ENCODE measurements at places on chromosomes 4 and X.

- DNase-seq, result no peak
These were observed 106.0 kb upstream of the PNPLA4 start for GRCh38 chrX:8033175-8033574.

DNA sequence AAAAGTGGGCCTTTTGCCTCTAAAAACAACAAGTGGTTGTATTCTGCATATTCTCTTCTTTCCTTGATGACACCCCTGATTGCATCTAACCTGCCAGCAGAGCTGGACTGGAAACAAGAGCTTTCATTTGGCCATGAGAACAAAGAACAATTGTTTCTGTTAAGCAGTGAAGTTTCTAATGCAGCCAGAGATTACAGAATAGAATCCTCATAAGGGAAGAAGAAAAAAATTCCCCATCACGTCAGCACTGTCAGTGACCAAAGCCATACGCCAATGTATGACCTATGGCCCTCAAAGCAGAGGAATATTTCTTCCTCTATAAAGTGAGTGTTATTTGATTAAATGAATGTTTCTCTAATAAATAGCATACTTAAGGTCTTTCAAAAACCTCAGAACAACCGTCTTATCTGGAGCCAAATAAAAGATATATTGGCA, 529.1 kb upstream of the INTU start:
- DNase-seq, result no peak

GRCh38 chrX:123647244-123647643, 85.6 kb downstream of the THOC2 start:
- no peak for DNase-seq

DNA sequence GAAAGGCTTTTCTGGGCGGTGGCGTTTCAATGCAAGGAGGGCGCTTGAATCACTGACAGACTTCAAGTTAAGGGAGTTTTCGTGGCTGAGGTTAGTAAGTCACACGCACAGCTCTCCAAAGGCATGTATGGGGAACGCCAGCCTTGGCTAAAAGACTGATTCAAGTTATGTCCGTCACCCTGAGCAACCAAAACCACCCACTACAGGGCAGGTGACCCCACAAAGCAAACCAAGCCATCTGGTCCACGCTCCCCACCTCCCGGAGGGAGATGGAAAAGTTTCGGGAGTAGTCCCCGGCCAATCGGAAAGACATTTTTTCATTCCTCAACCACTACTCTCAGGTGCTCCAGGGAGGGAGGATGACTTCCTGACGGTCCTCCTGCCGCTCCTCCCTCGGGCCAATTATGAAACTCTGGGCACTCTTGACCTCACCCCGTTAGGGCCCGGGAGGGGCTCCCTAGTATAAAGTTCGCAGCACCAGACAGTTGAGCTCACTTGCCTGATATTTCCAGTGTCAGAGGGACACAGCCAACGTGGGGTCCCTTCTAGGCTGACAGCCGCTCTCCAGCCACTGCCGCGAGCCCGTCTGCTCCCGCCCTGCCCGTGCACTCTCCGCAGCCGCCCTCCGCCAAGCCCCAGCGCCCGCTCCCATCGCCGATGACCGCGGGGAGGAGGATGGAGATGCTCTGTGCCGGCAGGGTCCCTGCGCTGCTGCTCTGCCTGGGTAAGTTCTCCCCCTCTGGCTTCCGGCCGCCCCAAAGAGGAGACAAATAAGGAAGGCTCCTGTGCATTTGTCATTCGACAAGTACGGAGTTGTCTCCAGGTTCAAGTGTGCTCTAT, at the start of gene EREG:
Gene EREG, plus strand, starts transcription at position 494 of the 840 bp plus-strand sequence. Its CDS starts 164 bp downstream, at position 658.
- peak; percentile 11 for DNase-seq
